MCF 10A (cell line): ENCODE measurements at places on chromosomes 6 and 20. TPM values are rescaled to one million over a fixed set of nuclear protein-coding genes. Genes with fewer than 3 reads are reported as not detected.
A peak's percentile ranks its signal among the peaks of the same experiment; 100 is the strongest.

Gene MLN
- not detected in 2 replicates for total RNA-seq

Gene MYMX
- not detected in 2 replicates for total RNA-seq

Gene SOBP
- 0.21 and 0.47 TPM in 2 replicates for total RNA-seq

Gene HRH3
- not detected in 2 replicates for total RNA-seq

Gene SULF2
- 68.7 and 82.2 TPM in 2 replicates for total RNA-seq

Gene MYLK4
- total RNA-seq = 0.93 and 1.1 TPM in 2 replicates

DNA sequence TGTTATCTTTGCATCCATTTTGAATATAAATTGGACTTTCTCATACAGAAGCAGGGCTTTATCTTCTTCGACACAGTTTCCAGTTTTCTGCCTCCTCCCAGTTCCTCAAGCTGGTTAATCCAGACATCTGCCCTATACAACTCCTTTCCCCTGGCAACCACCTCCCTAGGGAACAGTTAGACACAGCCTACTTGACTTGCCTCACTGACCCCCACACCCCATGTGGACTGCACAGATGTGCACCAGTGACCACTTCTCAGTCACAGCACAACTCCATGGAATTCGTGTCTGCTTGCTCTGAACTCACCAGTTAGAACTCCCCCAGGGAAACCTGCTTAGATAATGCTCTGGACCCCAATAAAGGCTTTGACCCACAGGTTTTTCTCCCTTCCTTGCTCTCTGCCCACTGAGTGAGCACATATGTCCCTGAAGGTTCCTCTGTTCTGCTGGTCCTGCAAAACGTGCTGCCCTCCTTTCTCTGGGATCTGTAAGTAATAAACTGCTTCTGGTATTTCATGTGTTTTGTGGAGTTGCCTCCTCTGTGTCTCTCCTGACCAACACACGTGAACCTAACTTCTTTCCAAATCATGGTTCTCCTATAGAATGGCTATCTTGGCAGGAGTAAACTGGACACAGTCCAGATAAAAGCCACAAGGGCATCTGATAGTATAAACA is 351.2 kb downstream of the CD83 start:
- H3K4me3 ChIP-seq = no peak overlapping the region
- H3K27me3 ChIP-seq = no peaks in the 10 kb centered on the region
- DNase-seq = no peak
- H3K4me1 ChIP-seq = no peaks in the 10 kb centered on the region
- no peak overlapping the region for H3K27ac ChIP-seq

DNA sequence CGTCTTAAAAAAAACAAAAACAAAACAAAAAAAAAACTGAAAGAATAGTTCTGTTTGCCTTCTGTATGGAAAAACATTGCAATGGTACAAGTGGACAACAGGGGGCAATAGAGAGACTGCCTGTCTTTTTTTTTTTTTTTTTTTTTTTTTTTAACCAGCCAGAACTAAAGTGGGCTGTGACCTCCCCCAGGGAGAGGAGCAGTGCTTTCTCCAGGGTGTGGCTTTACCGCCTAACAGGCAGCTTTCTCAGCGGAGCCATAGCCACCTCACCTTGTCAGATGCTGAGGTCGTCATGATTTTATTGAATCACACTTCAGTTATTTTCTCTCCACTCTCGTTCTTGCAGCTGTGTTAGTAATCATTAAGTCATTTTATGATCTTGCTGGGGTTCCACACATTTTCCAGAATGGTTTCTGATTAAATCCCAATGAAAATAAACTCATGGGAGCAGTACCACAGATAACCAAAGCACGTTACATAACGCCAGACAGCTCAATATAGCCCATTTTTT is 78.4 kb downstream of the GMPR start:
- no peak overlapping the region for H3K27ac ChIP-seq
- peaks cover 23% of the 10 kb centered on the region for H3K4me1 ChIP-seq
- H3K36me3 ChIP-seq = no peaks in the 10 kb centered on the region
- no peaks in the 10 kb centered on the region for H3K27me3 ChIP-seq

GRCh38 chr20:42007251-42007650 is 389.1 kb upstream of the CHD6 start:
- H3K36me3 ChIP-seq = no peaks in the 10 kb centered on the region
- H3K4me1 ChIP-seq = no peaks in the 10 kb centered on the region
- H3K4me3 ChIP-seq = no peak overlapping the region
- no peaks in the 10 kb centered on the region for H3K27me3 ChIP-seq
- DNase-seq = no peak

GRCh38 chr20:48205786-48206185 is 420.5 kb upstream of the SULF2 start:
- no peak overlapping the region for H3K4me3 ChIP-seq
- H3K27me3 ChIP-seq = peaks cover 9% of the 10 kb centered on the region
- H3K27ac ChIP-seq = no peak overlapping the region
- no peaks in the 10 kb centered on the region for H3K36me3 ChIP-seq
- no peak for DNase-seq

DNA sequence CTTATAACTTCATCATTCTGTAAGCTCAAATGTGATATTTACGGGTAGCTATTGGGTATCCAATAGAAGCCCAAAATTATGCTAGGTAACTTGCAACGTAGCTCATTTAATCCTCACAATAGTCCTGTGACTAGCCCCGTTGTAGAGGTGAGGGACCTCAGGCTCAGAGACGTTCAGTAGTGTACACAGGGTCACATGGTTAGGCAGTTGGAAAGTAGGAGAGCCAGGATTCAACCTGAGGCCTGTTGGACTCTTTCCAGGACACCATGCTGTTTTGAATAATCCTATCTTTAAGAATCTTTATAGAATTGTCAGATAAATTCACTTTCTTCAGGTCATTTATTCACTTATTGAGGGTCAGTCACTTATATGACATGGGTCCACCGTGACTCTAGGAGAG is 9.2 kb upstream of the ELOVL2 start:
- H3K4me3 ChIP-seq = no peak overlapping the region
- H3K27ac ChIP-seq = no peak overlapping the region
- peaks cover 6% of the 10 kb centered on the region for H3K4me1 ChIP-seq
- no peaks in the 10 kb centered on the region for H3K27me3 ChIP-seq

- no peak overlapping the region for H3K4me3 ChIP-seq
- no peak overlapping the region for H3K27ac ChIP-seq
- no peaks in the 10 kb centered on the region for H3K27me3 ChIP-seq
- no peak for DNase-seq
Measured at GRCh38 chr20:34862724-34863123, 9.9 kb downstream of the GGT7 start.

- H3K27me3 ChIP-seq = peaks cover 14% of the 10 kb centered on the region
- H3K36me3 ChIP-seq = peaks cover 1% of the 10 kb centered on the region
- H3K4me1 ChIP-seq = peaks cover 9% of the 10 kb centered on the region
- no peak for DNase-seq
Measured at GRCh38 chr6:43763812-43764522, 6.0 kb upstream of the VEGFA start.

GRCh38 chr6:152316024-152316423 is 321.1 kb downstream of the SYNE1 start:
- H3K4me1 ChIP-seq = peaks cover 11% of the 10 kb centered on the region
- no peak overlapping the region for H3K27ac ChIP-seq
- no peaks in the 10 kb centered on the region for H3K27me3 ChIP-seq

DNA sequence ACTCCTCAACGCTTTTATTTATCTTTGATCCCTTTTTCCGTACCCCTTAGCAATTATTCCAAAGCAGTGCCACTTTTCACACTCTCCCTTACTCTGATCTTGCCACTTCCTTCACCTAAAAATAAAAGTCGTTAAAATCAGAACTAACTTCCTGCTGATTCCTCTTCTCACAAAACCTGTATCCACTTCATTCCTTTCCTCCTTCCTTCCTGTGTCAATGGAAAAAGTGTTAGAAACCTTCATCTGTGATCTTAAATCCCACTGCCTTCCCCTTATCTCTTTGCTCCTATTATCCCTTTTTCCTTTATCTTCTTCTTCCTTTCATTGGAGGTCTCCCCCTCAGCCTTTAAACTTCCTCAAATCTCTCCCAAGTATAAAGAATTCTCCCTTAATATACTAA is 49.2 kb downstream of the GOPC start:
- no peak overlapping the region for H3K27ac ChIP-seq
- no peaks in the 10 kb centered on the region for H3K27me3 ChIP-seq
- H3K4me1 ChIP-seq = peaks cover 18% of the 10 kb centered on the region
- no peak overlapping the region for H3K4me3 ChIP-seq
- H3K36me3 ChIP-seq = peaks cover 30% of the 10 kb centered on the region
- no peak for DNase-seq

GRCh38 chr6:16319813-16320532 is 81.6 kb downstream of the GMPR start:
- H3K27me3 ChIP-seq = no peaks in the 10 kb centered on the region
- H3K4me1 ChIP-seq = peaks cover 23% of the 10 kb centered on the region
- no peaks in the 10 kb centered on the region for H3K36me3 ChIP-seq
- peak; percentile 81 for DNase-seq
- no peak overlapping the region for H3K27ac ChIP-seq

DNA sequence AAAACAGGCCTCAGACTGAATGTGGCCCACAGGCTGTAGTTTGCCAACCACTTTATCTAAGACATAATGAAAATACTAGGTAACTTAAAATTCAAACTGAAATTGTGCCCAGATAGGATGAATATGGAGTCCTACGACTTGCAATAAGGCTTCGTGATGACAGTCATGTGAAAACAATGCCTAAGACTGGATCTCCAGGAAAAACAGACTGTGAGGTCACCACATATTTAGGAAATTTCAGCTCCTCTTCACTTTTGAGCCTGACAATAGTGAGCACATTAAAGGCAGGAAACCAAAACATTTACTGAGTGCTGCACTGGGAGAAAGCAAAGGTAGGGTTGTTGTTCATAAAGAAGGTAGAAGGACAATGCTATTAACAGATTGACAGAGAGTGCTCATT is 50.0 kb downstream of the RTN4IP1 start:
- peaks cover 7% of the 10 kb centered on the region for H3K4me1 ChIP-seq
- no peak overlapping the region for H3K4me3 ChIP-seq
- H3K27ac ChIP-seq = no peak overlapping the region
- no peak for DNase-seq
- no peaks in the 10 kb centered on the region for H3K27me3 ChIP-seq

DNA sequence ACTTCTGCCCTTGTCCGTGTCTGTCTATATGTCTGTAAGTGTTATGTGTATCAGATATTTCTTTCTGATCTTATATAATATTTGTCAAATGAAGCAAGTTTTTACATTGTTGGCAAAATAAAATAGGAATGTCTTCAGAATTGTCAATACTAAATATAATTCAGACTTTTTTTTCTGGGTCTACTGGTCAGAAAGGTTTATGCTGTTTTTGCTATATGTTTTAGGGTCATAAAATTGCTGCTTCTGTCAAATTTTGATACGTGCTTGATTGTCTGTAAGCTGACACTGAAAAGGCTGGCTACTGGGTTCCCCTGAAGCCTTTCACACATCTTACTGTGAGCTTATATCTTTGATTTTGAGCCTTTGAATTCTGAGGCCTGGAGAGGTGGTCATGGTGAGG is 20.1 kb downstream of the LGSN start:
- no peak overlapping the region for H3K27ac ChIP-seq
- H3K36me3 ChIP-seq = no peaks in the 10 kb centered on the region
- no peak overlapping the region for H3K4me3 ChIP-seq
- no peak for DNase-seq
- H3K4me1 ChIP-seq = no peaks in the 10 kb centered on the region
- H3K27me3 ChIP-seq = no peaks in the 10 kb centered on the region

- H3K4me3 ChIP-seq = no peak overlapping the region
- no peak for DNase-seq
- H3K36me3 ChIP-seq = no peaks in the 10 kb centered on the region
- H3K4me1 ChIP-seq = peaks cover 10% of the 10 kb centered on the region
- no peak overlapping the region for H3K27ac ChIP-seq
- H3K27me3 ChIP-seq = peaks cover 48% of the 10 kb centered on the region
Measured at GRCh38 chr20:2755451-2756055, 44.9 kb downstream of the CPXM1 start.

DNA sequence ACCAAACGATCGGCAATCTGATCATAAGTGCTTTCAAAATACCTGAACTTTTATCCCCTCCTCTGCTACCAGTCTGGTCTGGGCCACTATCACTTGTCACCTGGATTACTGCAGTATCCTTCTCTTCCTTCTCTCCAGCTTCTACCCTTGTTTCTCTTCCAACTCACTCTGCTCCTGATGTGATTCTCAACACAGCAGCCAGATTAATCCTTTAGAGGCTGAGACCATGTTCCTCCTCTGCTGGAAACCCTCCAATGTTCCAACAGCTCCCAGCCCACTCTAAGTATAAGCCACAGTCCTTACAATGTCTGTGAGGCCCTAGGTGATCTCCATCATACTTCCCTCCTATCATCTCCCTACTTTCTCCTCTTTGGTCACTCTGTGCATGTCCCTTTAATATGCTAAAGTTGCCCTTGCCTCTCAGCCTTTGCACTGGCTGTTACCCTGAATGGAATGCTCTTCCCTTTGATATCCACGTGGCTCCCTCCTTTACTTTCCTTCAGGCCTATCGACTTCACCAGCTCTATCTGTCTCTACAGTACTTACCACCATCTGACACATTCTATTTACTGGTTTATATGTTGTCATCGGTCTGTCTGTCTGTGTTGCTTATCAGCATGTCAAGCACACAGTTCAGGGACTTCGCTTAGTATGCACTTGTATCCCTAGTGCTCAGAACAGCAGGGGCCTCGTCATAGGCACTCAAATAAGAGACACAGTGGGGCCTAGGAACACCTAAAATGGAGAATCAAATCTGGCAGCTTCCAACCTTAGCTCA is 35.0 kb upstream of the RNF24 start:
- peaks cover 13% of the 10 kb centered on the region for H3K36me3 ChIP-seq
- H3K4me1 ChIP-seq = peaks cover 15% of the 10 kb centered on the region
- DNase-seq = no peak
- no peaks in the 10 kb centered on the region for H3K27me3 ChIP-seq
- no peak overlapping the region for H3K4me3 ChIP-seq

DNA sequence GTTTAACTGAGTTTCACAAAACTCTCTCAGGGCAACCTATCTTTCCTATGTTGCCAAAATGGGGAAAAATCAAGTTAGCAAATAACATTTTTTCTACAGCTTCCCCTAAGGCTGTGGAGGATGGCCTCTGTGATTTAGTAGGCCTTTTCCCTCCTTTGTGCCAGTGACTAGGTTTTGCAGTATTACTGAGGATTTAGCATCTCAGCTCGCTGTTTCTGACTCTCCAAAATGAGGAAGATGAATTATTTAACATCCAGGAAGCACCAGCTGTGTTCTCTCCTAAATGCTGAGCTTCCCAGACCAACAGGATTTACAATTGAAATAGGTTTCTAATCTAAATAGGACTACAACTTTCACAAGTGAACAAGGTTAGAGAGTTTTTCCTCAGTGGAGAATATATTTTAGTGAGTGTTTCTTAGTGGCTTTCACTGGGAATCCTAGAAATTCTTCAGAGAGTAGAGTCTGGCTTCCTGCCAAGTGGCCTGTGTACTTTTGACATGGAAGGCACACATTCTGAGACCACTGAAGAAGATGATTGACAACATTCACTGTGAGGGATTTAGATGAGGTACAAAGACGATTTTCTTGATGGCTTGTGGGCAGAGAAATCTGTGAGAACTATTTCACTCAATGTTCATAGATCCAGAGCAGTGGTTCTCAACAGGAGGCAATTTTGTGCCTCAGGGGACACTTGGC is 62.4 kb downstream of the PTCHD4 start:
- no peaks in the 10 kb centered on the region for H3K4me1 ChIP-seq
- H3K27me3 ChIP-seq = no peaks in the 10 kb centered on the region
